Mesenteric fat pad (tissue), 1 donor: ENCODE measurements at places on chromosomes 6 and 20.

GRCh38 chr6:31874084-31874670 is 4.6 kb downstream of the SLC44A4 start:
- DNase-seq: no peak

- no peak for DNase-seq
Observed at GRCh38 chr6:156627524-156627923, 149.7 kb upstream of the ARID1B start.

GRCh38 chr6:139602577-139602976 is 228.1 kb upstream of the CITED2 start:
- DNase-seq: no peak

DNA sequence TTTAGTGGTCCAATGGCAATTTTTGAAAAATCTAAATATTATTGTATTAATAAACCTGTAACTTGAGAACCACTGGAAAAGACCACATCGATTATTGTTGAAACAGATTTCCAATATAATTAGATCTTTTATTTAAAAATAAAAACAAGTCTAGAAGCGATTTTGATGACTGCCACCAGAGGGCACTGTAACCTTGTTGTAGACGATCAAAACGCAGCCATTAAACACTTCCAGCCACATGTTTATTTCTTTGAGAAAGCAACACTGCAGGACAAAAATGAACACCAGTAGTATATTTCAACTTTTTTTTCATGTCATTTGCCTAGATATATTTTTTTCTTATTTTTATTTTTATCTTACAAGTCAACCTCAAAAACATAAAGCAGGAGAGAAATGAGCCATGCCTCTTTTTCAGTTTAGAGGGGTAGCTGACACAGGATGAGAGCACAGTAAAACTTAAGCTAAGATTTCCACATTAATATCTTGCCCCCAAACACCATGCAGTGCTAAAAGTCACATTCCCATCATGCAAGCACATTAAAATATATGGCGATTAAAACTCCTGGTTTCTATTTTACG is 115.4 kb downstream of the OPRM1 start:
- DNase-seq: no peak

- DNase-seq: no peak
Observed at GRCh38 chr6:33822575-33823395, 19.0 kb upstream of the MLN start.

DNA sequence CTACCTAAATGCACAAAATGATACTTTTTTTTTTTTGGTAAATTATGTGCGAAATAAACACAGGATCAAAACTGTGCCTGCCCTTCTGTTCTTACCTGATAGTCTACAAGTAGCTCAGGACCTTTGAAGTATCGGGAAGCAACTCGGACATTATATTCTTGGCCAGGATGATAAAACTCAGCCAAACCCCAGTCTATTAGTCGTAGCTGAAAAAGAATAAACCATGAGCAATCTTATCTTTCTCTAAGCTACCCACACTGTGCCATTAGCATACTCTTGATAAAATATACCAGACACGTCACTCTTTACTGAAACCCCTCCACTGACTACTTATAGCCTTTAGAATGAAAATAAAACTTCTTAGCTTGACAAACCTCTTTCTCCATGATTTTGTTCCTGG is 29.8 kb upstream of the TBC1D20 start:
- DNase-seq: no peak

GRCh38 chr6:37812841-37813240 is 6.7 kb upstream of the ZFAND3 start:
- DNase-seq: no peak

DNA sequence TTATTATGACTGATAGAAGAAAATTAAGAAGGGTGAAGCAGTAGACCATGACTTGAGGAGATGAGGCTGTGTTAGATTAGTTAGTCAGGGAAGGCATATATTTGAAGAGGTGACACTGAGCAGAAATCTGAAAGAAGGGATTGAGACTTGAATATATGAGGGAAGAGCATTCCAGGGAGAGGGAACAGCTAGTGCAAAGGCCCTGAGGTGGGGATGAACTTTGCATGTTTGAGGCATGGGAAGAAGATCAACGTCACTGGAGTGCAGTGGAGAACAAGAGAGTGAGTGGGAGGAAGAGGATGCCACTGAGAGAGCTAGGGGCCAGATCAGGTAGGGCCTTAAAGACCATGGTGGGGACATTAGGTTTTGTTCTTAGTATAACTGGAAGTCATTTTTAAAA is 119.0 kb downstream of the ZDHHC14 start:
- DNase-seq: no peak

DNA sequence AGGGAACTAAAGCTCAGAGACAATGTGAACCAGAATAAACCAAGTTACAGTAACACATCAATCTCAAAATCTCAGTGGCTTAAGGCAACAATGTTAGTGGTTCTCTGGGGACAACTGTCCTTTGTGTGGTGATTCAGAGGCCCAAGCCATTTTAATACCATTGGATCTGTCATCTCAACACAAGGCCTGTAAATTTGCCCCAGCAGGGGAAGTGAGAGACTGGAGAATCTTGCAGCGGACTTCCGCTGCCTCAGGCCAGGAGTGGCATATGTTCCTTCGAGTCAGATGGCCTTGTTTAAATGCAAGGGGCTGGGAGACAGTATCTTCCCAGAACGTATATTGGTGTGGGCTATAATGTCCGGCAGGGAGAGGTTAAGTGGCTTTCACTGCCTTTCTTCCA is 126.0 kb downstream of the CD83 start:
- DNase-seq: no peak

- no peak for DNase-seq
Observed at GRCh38 chr6:152189736-152190135, 382.3 kb downstream of the ESR1 start.

- no peak for DNase-seq
Observed at GRCh38 chr6:73534628-73535027, 13.8 kb upstream of the EEF1A1 start.

GRCh38 chr20:19260412-19261090 is 48.1 kb downstream of the SLC24A3 start:
- peak; percentile 28 for DNase-seq

- DNase-seq: no peak
Observed at GRCh38 chr20:21820688-21821087, 115.2 kb downstream of the PAX1 start.

DNA sequence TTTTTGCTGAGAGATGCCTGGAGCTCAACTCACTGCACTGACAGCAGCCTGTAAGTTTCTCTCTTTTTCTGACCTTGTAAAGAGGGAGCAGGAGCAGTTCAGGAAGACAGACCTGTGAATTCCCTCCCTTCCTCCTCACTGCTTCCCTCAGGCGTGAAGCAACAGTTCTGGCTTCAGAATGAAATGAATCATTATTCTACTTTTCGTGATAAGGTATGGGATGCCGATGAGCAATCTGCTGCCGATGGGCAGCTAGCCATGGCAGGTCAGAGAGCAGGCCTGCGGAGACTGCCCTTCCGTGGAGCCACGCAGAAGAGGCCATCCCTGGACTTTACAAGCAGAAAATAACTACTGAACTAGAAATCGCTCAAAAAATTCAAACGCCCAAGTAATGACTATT is 426.5 kb upstream of the RNF217 start:
- no peak for DNase-seq

GRCh38 chr6:30319146-30319835 is 7.4 kb upstream of the TRIM39 start:
- DNase-seq: no peak

- DNase-seq: no peak
Observed at GRCh38 chr6:137944793-137945498, 77.9 kb downstream of the TNFAIP3 start.

DNA sequence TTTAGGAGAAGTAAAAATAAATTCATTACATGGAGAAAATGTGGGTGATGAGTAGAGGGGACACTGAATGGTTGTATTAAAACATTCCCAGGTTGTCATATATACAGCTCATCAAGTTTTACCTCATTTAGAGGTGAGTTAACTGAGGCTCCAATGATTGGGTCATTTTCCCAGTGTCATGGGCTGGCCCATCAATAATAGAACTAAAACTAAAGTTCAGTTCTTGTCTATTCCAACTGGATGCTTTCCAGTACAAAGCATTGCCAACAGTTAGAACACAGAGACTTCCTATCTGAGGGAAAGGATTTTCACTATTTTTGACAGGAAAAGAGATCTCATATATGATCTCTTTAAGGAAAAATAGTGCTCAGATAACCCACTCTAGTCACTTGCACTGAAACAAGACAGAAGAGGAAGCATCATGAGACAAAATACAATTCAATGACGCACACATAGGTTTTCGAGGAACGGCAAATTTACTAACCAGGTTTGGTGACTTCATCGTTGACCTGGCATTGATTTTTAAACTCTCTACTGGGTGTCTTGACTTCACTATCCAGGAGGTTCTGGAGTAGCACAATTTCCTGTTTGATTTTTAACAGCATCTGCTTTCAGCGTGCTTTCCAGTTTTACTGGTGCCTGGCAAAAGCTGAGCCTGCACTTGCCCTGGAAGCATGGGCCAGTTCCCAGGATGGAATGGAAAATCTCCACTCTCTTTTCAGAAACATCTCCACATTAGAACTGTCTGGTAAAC is 195.5 kb upstream of the FBXL4 start:
- DNase-seq: no peak

GRCh38 chr6:146868671-146869209 is 270.0 kb downstream of the ADGB start:
- DNase-seq: no peak

- DNase-seq: no peak
Observed at GRCh38 chr6:169365567-169366257, 112.1 kb upstream of the THBS2 start.

GRCh38 chr6:94278146-94278545 is 858.8 kb upstream of the EPHA7 start:
- no peak for DNase-seq

- DNase-seq: no peak
Observed at GRCh38 chr6:52529311-52529710, 47.5 kb downstream of the TRAM2 start.

GRCh38 chr20:15302075-15302474 is 964.7 kb upstream of the FLRT3 start:
- no peak for DNase-seq

DNA sequence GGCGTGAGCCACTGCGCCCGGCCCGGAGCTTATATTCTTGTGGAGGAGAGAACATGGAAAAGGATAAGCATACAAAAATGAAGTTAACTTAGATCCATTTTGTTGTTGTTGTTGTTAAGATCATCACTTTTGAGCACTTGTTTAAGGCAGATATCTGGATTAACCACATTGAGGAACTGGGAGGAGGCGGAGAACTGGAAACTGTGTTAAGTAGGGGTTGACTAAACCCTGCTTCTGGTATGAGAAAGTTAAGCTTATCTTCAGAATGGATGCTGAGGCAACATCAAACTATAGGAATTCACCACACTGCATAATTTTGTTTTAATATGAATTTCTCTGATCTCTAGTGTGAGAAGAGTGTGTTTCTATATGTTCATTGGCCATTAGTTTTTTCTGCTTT is 57.6 kb downstream of the GCNT2 start:
- DNase-seq: no peak

DNA sequence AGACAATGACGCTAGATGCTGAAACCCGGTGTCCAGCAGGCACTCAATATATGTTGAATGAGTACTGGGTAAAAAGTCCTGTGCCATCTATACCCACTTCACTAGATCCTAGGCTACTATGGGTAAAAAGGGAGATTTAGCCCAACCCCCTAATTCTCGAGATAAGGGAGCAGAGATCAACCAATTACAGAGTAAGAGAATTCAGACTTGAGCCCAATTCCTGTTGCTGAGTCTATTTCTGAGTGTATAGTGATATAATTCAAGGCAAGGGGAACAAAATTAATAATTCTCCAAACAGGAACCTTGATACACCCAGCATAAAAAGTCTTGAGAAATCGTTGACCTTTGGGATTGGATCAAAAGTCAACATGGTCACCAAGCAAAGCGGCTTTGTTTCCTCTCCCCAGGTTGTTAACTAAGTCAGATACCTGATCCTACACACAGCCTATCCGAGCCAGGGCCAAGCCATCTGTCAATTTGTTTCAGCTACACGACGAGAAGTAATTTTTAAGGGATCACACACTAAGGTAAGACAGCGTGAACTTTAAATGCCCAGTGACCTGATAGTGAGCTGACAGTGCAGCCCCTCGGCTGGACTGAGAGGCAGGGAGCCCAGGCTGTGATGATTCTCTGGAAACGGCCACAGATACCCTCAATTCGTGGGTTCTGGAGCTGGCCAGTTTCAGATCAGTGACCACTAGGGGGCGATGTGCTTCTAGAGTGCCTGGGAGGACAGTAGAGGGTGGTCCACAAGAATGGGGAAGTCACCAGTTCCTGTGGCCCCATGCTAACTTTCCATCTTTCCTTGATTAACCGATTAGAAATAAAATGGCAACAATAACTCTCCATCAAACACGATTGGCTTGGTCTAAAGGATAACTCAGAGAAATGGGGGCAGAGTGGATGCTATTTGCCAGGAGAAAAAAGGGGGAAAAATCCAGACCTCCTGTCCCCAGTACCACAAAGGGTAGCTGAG is 46.2 kb downstream of the SLC22A23 start:
- no peak for DNase-seq

GRCh38 chr20:34295284-34295683 is 7.9 kb downstream of the AHCY start:
- DNase-seq: no peak

- DNase-seq: no peak
Observed at GRCh38 chr6:113731541-113731940, 125.6 kb upstream of the MARCKS start.

DNA sequence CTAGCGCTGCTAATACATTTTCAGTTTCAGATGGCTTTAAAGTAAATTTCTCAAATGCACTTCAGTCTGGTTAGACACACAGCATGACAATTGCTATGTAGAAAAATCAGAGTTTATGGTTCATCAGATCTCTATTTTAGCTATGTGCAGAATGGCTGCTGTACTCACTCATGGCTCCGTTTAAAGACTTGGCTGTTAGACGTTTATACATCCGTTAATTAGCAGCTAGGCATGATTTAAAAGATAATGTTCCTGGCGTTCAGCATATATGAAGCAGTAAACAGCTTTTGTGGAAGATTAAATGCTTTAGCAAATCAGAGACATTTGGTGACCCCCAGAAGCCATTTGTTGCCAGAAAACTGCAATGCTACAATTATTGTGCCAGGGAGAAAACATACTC is 350.0 kb upstream of the MANEA start:
- no peak for DNase-seq

- no peak for DNase-seq
Observed at GRCh38 chr6:38604700-38605099, 35.0 kb downstream of the BTBD9 start.
